ENCODE measurements at places on chromosomes 4 and X.

GRCh38 chrX:72057331-72057730, 74.4 kb downstream of the RTL5 start:
- DNase-seq: no peak

DNA sequence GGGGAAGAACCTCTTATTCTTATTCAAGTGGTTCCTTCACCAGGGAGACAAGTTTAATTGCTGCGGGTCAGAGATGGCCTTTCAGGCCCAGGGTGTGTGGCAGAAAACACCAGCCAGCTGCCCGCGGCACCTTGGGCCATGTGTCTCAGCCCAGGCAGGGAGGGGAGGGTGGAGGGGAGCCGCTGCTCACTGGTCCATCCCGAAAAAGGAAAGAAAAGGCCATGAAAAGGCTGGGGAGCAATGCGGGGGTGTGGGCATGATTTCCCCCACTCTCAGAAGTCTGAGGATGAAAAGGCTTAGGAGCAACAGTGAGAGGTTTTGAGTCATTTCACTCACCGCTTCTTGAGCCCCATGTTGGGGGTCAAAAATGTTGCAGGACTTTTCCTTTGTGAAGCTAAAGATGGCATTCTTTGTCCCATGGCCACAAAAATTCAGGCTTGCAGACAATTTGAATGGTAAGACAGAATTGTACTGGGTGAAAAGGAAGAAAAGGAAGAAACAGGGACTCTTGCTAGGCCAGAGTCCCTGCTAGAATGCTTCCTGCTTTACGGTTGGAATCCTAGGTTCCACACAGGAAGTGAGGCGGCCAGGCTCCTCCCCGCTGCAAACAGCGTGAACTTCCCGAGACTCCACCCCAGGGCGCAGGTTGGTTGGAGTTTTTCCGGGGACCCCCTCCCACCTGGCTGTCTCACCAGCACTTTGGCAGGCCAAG, 17.4 kb upstream of the FAM47E start:
- DNase-seq: peak; percentile 22

DNA sequence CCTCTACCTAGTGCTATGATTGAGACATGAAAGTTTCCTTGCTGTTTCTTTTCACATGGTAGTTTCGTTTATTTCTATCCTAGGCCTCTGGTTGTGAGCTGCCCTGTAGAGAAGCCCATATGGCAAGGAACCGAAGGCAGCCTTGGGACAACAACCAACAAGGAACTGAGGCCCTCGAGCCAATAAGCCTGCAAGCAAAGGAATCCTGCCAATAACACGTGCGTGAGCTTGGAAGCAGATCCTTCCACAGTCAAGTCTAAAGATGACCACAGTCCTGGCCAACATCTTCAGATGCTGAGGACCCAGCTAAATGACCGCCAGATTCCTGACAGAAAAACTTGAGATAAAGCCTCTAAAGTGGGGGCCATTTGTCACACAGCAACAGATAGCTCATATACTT, 100.4 kb upstream of the FAM9B start:
- DNase-seq: no peak

GRCh38 chr4:153028535-153028934, 92.4 kb downstream of the FHDC1 start:
- no peak for DNase-seq

GRCh38 chr4:91471280-91471679, 832.5 kb upstream of the GRID2 start:
- no peak for DNase-seq

GRCh38 chr4:6848717-6849305, 60.8 kb upstream of the TBC1D14 start:
- no peak for DNase-seq

DNA sequence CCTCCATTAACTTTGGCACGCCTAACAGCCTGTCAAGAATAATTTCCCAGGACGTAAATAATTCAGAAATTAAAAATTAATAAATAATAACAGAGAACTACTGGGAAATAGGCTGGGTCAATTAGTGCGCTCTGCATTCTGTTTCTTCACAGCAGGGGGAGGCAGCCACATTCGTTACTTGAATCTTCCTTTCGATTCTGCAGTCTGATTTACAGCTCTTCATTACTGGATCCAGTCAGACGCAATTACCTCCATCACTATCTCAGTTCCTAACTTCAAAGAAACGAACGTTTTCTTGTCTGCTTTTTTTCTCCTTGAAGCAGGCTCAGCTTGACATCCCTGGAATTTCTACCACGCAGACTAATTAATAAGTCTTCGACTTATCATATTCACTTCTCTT, 9.0 kb upstream of the RPL34 start:
- peak; percentile 22 for DNase-seq

All from EH (cell line).